ENCODE measurements at places on chromosomes 4 and X. TPM values are rescaled to one million over a fixed set of nuclear protein-coding genes. Genes with fewer than 3 reads are reported as not detected.

Gene IRF2
- total RNA-seq = 78.5 TPM

Gene RXFP1
- not detected for total RNA-seq

Gene SSX2
- total RNA-seq = not detected

Gene VCX3B
- total RNA-seq = not detected

Gene ZNF630
- 1.3 TPM for total RNA-seq

Gene USP51
- 1.1 TPM for total RNA-seq

Gene WNK3
- 0.30 TPM for total RNA-seq

Gene SPP1
- total RNA-seq = not detected

Gene DTHD1
- total RNA-seq = not detected

Gene FBXL5
- total RNA-seq = 37.6 TPM

Gene TMPRSS11F
- total RNA-seq = not detected

Gene GDPD2
- total RNA-seq = 0.12 TPM

Gene JCHAIN
- 0.99 TPM for total RNA-seq

Gene MGARP
- not detected for total RNA-seq

Gene CD99
- 297 TPM for total RNA-seq

Gene SMIM31
- total RNA-seq = not detected

Gene CFAP47
- not detected for total RNA-seq

Gene CFAP99
- not detected for total RNA-seq

Gene CLNK
- 0.15 TPM for total RNA-seq

Gene KIF4A
- total RNA-seq = 28.0 TPM

Gene HEPH
- not detected for total RNA-seq

Gene WAS
- total RNA-seq = 155 TPM

Gene NXF2
- total RNA-seq = not detected

Gene SLC26A1
- total RNA-seq = not detected

Gene FMR1NB
- total RNA-seq = not detected

Gene ABLIM2
- 0.43 TPM for total RNA-seq

Gene ODAPH
- not detected for total RNA-seq

Gene SYP
- total RNA-seq = 1.4 TPM

Gene ZXDA
- 4.0 TPM for total RNA-seq

Gene TMPRSS11D
- not detected for total RNA-seq

Gene ADH7
- not detected for total RNA-seq

Gene IL13RA2
- not detected for total RNA-seq

Gene ARMCX2
- 3.1 TPM for total RNA-seq

Gene GK
- 18.5 TPM for total RNA-seq

Gene NIPAL1
- 0.70 TPM for total RNA-seq

Gene PRDM8
- 5.4 TPM for total RNA-seq

Gene SPANXN3
- not detected for total RNA-seq

Gene MAGEB17
- not detected for total RNA-seq

All from activated naive CD4-positive, alpha-beta T cell treated with anti-CD3 and anti-CD28 coated beads, Interleukin-2, amount 10 ng/mL, durations not matched to agents 5 hours and 36 hours (primary cell).